LHCN-M2 (cell line): ENCODE measurements at places on chromosomes 7 and 10.

- DNase-seq, result no peak
Observed at GRCh38 chr7:26100406-26101339, 51.3 kb upstream of the NFE2L3 start.

DNA sequence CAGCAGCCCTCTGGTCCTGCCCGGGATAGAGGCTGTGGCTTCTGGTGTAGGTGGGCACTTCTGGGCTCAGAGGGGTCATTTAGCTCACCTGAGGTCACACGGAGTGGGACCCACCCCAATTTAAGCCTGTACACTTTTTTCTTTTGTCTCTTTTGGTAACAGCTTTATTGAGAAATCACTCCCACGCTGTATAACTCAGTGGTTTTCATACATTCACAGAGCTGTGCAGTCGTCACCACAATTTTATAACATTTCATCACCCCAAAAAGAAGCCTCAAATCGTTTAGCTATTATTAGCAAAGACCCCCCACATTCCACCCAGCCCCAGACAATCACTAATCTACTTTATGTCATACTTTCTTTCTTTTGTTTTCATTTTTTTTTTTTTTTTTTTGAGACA, 62.3 kb downstream of the LHPP start:
- DNase-seq, result no peak

DNA sequence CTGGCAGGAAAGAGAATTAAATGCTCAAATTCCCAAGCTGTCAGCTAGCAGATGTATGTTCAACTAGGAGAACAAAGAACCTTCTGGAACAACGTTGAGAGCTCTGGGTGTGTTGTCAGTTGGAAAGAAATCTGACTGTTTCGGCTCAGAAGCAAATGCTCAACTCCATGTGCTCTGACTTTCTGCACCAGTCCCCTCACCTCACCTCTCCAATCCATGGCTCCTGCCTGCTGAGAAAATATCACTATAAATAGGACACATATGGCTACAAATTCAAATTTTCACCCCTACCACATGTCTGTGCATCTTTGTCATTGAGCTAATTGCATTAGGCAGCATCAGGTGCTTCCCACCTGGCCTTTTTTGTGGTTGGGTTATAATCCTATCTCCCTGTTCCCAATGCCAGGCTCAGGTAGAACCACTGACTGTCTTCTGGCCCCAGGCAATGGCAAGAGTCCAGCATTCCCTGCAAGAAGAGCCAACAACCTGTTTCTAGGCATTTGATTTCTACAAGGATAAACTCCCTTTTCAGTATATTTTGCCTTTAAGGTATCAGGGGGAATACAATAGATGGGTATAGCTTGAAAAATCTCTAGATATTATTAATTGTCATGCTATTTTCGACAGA, 142.6 kb upstream of the LSM8 start:
- no peak for DNase-seq

- DNase-seq, result peak; percentile 15
Observed at GRCh38 chr7:42274053-42274452, 37.0 kb upstream of the GLI3 start.

DNA sequence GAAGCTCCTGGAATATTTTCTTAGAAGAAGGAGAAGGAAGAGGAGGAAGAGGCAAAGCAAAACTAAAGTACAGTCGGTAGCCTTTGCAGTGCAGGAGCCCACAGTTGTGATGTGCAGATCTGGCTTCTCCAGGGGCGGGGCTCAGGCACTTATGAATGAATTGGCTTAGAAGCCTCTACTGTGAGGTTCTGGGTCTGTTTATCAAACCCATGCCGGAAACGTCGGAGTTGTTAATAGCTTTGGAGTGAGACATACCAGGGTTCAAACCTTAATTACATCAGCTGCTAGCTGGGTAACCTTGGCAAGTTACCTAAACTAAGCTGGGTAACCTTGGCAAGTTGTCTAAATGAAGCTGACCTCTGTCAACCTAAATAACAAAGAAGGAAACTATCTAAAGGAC, 89.3 kb upstream of the PITRM1 start:
- peak; percentile 13 for DNase-seq

DNA sequence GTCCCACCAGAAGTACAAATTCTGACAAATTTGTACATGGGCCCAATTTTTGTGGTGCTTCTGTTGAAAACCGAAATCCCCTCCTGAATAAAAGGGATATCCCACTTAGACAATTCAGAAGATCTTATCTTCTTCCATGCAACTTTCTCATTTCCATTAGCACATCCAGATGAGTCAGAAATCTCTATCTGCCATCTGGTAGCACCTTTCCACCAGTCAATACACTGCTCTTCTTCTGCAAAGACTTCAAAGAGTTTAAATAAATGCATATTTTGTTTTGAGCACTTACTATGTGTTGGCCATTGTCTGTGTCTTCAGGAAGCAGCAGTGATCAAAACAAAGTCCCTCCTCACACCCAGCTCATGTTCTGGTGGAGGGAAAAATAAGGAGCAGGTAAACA, 12.7 kb upstream of the KLF6 start:
- no peak for DNase-seq

DNA sequence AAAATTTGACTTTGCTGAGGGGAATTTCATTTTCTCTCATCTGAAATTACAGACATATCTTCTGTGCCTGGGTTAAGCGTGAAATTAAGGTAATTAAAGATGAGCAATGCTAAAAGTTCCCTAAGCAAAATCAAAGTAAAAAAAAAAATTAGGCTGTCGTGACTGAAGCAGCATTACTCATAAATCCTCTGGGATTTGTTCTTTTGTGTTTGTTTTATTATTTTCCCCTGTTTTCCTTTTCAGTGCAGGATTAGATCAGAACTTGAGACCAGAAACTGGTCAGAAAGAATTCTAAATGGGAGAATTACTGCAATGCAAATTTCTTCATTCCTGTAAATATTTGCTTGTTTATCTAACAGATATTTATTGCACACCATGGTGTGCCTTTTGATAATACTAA, 141.4 kb upstream of the BET1 start:
- DNase-seq, result peak; percentile 89

- no peak for DNase-seq
Observed at GRCh38 chr10:18233775-18234174, 93.6 kb downstream of the CACNB2 start.

- no peak for DNase-seq
Observed at GRCh38 chr7:101559586-101559985, 69.5 kb downstream of the MYL10 start.

- DNase-seq, result no peak
Observed at GRCh38 chr10:49418328-49418727, 22.4 kb upstream of the DRGX start.

DNA sequence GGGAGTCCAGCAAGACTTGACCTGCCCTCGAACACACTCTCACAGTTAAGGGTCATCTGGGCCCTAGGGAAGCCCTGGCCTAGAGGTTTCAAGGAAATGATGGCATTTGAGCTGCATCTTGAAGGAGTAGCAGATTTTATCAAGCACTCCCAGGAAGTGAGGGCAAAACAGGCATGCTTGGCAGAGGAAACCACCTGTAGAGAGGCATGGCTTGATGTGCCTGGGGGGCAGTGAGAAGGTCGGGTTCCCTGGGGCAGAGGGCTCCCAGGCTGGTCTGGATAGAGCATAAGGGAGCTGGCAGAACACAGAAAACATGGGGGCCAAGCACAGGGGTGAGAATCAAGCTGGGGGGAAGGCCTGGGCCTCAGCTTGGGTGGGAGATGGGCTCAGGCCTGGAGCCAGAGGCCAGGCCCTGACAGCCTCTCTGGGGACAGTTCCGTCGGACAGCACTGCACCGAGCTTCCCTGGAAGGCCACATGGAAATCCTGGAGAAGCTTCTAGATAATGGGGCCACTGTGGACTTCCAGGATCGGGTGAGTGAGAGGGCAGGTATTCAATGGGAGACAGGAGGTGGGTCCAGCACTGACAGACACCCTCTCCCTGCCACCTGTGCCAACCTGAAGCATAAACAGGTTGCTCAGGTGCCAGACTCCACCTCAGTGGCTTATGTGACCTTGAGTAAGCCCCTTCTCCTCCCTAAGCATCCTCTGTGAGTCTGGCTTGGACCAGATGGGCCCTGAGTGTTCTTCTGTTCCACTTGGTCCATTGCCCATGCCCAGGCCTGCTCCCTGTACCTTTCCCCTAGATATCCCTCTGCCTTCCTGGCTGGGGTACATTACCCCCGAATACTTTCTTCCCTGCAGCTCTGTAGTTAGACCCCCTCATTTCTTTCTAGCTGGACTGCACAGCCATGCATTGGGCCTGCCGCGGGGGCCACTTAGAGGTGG, 3.5 kb upstream of the HOGA1 start:
- no peak for DNase-seq
